ENCODE measurements at places on chromosomes 3 and 15.

DNA sequence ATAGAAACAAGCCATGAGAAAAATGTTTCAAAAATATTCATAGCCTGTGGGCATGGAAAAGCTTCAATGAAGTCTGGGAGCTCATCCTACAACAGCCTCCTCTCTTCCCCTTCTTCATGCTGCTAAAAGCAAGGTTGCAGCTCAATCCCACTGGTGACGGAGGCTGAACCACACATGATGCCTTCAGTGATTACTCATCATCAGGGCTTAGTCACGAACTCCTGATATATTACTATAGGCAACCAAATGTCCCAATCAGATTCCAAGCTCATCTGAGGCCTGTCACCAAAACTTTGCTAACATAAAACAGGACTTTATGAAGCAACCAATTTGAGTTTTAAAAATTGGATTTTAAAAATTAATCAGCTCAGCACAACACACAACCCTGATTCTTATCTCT is 24.0 kb upstream of the SLC24A5 start:
- DNase-seq = peak; percentile 58

GRCh38 chr3:42693530-42693930 is 8.2 kb downstream of the KLHL40 start:
- no peak for DNase-seq

DNA sequence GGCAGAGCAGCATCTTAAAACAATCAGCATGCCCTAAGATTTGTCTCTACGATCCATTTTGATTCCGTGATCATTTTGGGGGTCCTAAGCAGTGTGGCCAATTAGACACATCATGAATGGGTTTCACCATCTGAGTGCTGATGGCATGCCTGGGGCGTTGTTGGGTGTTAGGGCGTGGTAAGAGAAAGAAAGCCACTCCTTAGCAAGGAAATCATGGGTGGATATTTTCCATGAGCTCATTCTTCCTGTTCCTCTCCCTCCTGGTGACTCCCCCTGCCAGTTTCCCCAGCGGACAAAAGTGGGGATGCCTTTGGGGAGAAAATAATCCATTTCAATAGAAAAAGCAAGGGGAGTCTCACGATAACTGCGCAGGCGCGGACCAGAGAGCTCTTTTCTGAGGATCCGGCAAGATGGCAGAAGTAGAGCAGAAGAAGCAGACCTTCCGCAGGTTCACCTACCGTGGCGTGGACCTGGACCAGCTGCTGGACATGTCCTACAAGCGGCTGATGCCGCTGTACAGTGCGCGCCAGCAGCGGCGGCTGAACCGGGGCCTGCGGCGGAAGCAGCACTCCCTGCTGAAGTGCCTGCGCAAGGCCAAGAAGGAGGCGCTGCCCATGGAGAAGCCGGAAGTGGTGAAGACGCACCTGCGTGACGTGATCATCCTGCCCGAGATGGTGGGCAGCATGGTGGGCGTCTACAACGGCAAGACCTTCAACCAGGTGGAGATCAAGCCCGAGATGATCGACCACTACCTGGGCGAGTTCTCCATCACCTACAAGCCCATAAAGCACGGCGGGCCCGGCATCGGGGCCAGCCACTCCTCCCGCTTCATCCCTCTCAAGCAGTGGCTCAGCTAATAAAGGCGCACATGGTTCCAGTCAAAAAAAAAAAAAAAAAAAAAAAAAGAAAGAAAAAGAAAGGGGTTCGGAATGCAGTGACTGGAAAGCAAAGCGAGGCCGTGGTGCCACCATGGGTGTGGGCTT is 301.8 kb downstream of the LRTM1 start:
- DNase-seq = no peak

GRCh38 chr15:39746714-39747276 is 35.8 kb downstream of the FSIP1 start:
- no peak for DNase-seq

DNA sequence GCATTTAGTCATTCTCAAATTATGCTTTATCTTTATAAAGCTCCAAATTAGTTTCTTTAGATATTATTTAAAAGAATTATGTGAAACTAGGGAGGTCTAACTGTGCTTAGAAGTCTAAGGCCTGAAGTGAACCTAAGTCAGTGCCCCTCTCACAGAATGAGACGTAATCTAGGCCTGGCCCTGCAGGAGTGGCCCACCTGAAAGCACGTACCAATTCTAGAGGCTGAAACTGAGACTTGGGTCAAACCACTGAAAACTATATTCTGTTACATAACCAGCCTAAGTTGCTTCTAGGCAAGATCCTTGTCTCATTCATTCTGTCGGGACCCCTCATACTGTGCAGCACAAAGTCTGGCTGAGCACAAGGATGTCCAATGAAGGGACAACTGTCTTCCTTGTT is 143.7 kb downstream of the ISL2 start:
- no peak for DNase-seq

- DNase-seq = no peak
Measured at GRCh38 chr3:128560768-128561167, 67.8 kb upstream of the GATA2 start.

GRCh38 chr3:70992131-70992530 is 591.4 kb downstream of the FOXP1 start:
- DNase-seq = no peak

DNA sequence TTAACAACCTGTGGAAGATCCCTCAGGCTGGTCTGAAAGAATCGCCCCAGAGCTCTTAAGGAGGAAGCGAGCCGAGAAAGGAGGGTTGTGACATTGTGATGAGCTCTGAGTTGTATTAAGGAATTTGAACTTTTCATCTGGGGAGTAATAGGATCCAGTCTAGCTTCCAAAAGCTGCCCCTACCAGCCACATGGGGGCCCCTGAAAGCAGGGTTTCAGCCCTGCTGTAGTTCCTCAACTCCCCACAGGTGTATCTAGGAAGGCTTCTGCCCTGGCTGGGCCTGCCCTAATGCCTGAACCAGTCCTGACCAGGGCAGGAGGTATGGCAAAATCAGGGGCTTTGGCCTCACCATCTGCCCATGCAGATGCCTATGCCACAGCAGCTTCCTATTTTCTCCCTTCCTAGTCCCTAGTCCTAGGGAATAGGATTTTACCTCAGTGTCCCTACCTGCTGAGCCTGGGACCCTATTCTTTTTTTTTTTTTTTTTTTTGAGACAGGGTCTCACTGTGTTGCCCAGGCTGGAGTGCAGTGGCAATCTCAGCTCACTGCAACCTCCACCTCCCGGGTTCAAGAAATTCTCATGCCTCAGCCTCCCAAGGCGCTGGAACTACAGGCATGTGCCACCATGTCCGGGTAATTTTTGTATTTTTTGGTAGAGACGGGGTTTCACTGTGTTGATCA is 5.0 kb upstream of the AP3S2 start:
- DNase-seq = no peak

All from AG04450 (cell line).